Skeletal muscle cell (primary cell): ENCODE measurements at places on chromosomes 2 and 18.

GRCh38 chr2:139798391-139798790, 1018.2 kb upstream of the NXPH2 start:
- DNase-seq: no peak

DNA sequence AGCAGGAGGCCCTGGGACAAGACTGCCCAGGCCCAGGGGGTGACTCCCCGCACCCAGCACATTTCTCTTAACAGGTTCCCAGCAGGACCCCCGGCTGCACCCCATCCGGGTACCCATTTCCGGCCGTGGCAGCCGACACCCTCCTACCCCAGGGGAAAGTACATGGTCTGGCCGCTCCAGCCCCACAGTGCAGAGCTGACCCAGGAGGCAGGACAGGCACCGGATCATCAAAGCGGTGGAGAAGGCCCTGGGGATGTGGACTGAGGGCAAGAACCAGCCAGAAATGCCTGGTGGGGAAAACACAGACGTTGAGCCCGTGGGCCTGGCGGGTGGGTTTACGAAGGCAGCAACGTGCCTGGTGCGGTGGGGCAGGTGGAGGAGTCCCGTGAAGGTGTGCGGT, 79.5 kb upstream of the GPC1 start:
- DNase-seq: no peak

DNA sequence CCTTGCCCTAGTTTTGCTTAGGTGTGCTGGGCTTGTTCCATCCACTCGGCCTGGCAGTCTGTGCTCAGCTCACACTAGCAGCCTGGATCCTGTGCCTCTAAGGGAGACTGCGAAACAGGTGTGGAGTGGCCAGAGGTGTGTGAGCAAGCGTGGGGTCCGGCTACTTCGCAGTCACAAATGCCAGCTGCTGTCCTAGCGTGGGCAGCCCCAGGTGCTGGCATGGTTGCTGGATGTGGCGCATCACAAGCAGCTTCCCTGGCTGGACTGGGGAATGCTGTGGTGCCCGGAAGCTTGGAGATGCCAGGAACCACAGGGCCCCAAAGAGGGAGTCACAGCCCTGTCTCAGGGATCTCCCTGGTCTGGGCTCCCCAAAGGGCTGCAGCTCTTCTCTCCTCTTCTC, 119.0 kb upstream of the TMEFF2 start:
- no peak for DNase-seq

DNA sequence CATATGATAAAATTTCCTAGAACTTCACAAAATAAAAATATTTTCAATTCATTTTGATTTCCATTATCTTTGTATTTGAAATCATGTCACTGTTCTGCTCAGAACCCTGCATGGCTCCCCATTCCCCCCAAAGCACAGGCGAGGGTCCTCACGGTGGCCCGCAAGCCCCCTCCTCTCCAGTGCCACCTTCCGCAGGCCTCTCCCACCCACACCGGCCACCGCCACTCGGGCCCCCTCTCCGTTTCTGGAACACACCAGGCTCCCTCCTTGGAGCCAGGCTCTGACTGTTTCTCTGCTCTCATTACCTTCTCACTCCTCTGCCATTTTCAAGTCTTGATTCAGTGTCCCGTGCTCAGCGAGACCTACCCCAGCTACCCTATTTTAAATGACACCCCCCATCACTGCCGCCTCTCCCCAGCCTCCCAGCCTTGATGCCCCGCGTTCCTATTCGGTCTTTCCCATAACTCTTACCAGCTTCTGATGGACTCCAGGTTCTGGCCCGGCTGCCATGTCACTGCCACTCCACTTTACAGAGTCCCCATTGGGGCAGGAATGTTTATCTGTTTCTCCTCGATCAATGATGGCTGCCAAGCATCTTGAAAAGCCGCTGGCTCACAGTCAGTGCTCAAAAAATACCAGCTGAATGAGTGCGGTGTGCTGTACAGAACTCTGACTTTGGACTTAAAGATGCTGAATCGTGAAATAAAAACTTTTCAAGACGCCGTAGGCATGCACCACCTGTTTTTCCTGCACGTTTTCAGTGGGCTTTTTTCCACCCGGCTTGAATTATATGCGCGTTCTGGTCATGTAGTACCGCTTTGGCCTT, 201.0 kb downstream of the GBX2 start:
- DNase-seq: no peak

- DNase-seq: no peak
These were observed 335.2 kb downstream of the GBX2 start for GRCh38 chr2:235832941-235833340.

- no peak for DNase-seq
These were observed 130.7 kb upstream of the KLF7 start for GRCh38 chr2:207296265-207296948.

DNA sequence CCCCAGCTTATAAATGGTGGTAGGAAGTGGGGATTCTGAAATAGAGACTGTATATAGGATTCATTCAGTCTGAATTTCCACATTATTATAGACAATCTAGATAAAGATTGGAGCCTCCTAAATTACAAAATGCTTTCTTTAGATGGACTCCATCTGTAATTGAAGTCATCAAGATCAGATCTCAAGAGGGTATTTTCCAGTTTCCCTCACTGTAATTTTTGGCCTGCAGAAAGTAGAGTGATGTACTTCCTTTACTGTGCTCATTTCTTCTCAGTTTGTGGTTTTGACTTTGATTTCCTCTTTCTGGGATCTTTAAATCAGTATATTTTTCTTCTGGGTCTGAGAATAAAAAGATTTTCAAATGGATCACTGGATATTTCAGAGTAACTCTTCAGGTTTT, 7.2 kb downstream of the BABAM2 start:
- no peak for DNase-seq

- DNase-seq: no peak
These were observed 97.9 kb upstream of the CYRIA start for GRCh38 chr2:16763493-16763899.

DNA sequence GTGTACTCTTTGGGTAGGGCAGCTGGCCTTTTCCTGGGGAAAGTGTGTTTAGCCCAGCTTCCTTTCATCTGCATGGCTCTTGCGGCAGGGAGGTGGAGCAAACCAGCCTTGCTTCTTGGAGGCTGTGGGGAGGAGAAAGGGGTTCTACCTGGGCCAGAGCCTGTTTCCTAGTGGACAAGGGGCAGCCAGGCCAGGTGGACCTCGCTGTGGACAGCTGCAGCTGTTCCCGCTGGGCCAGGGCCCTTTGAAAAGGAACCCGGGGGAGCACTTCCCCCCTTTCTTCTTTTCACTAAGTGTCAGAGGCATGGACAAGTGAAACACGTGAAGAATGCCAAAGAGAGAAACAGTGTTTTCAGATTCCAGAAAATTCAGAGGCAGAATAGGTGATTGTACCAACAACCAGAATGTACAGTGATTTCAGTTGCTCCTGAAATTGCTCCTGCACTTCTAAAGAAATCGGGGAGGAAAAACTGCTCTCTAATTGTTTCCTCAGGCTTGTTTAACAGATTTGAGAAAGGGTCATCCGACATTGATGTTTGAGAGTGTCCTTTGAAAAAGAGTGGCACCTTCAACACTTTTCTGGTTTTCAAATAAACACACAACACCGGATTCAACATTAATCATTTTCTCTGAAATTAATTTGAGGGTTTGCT, 3.9 kb downstream of the GLI2 start:
- no peak for DNase-seq

- DNase-seq: no peak
These were observed 157.1 kb downstream of the ACTR3 start for GRCh38 chr2:114046866-114047435.

GRCh38 chr2:57796527-57796926, 250.1 kb upstream of the VRK2 start:
- no peak for DNase-seq

GRCh38 chr2:112648081-112648480, 2.3 kb downstream of the SLC20A1 start:
- DNase-seq: no peak

- no peak for DNase-seq
These were observed 14.4 kb downstream of the ARID5A start for GRCh38 chr2:96550787-96551604.

DNA sequence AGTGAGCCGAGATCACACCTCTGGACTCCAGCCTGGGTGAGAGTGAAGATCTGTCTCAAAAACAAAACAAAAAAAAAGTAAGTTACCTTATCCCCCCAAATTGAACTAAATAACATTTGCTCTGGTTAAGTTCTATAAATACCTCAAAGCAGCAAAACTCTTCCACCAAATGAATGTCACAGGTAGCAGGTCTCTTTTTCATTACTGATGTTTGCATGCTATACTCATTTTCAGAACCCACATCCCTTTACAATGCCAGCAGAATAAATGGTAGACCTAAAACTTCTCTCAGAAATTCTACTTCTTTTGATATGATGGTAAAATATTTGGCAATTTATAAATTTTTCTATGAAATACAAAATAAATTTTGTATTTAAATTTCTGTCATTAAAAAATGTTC, 22.3 kb downstream of the INO80D start:
- DNase-seq: no peak

- DNase-seq: no peak
These were observed 261.5 kb upstream of the DSEL start for GRCh38 chr18:67778016-67778415.

GRCh38 chr2:187549951-187550555, 4.2 kb downstream of the TFPI start:
- no peak for DNase-seq

DNA sequence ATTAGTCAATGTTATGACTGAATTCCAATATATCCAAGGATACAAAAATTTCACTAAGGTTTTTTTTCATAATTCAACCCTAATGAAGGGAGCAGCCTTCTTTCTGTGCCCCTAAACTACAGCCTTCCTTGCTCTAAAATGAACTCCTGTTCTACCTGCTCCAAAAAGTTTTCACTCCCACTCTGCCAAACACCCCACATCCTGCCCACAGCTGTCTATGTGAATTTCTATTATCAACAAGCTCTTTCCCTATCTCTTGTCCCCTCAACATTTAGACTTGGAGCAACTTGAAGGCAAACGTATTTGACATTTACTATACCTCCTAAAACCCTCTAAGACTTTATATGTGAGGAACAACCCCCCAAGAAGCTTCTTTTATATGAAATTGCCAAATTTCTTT, 2.5 kb downstream of the STAT4 start:
- no peak for DNase-seq

GRCh38 chr2:34353509-34354113, 754.5 kb upstream of the FAM98A start:
- DNase-seq: no peak

- no peak for DNase-seq
These were observed 49.7 kb upstream of the MAPRE2 start for GRCh38 chr18:34991561-34991960.

GRCh38 chr2:121746071-121746578, 9.3 kb upstream of the TSN start:
- no peak for DNase-seq

DNA sequence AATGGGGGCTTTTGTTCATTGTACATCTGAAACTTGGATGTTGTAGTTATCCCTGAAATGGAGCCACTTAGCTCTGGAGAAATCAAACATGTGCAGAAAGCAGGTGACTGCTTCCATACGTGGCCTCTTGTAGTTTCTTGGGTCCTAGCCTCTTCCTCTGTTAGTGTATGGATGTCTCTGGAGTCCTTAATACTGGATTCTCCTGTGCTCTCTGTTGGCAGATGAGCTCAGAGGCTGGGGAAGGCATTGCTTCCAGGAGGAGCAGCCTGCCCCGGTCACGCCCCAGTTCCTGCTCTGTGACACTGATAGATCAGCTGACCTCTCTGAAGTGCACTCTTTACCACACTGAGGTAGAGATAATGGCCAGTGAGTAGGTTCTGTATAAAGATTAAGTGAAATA, 176.2 kb downstream of the LDLRAD4 start:
- no peak for DNase-seq

DNA sequence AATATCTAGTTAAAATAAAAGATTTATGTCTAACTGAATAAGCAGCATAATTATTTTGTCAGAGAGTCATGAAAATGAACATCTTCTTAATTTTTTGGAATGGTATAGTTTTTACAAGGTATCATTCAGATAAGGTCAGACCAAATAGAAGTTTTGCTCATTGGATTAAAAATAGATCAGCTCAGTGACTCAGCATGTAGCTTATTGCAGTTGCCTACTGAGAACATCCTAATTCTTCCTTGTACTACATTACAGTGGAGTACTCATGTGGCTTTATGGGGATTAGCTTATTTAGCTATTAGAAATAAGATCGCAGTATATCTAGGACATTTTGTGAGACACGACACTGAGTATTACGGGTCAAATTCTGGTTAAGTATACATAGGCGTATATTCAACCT, 38.2 kb upstream of the PPM1B start:
- DNase-seq: no peak

- DNase-seq: peak; percentile 73
These were observed 169.9 kb upstream of the SLC39A10 start for GRCh38 chr2:195486987-195487644.

DNA sequence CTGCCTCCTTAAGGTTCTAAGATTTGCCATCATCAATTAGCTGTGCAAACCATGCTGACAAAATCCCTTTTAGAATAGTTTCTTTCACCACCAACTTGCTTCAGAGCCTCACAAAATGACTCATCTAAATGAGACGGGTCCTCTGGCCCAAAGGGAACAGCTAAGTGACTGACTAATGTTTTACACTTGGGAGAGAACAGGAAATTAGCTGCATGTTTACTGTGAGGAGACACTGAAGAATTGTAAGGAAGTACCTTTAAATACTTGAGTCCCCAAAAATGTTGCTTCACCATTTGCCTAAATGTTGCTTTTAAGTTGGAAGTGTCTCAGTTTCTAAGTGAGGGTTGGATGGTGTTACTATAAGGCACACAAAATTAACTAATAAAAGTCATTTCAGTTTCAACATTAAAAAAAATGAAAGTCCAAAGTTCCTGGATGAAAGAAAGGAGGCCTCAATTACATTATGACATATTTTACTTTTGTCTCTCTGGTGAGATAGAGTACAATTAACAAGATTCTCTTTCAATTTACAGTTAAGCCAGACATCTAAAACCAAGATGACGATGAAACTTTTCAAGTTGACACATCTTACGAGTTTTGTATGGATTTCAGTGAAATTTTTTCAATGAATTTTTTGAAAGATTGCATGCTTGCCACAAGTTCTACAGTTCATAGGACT, 229.1 kb upstream of the FN1 start:
- DNase-seq: peak; percentile 80

- DNase-seq: no peak
These were observed 96.4 kb downstream of the COLEC12 start for GRCh38 chr18:404061-404636.

GRCh38 chr2:41475959-41476358, 571.9 kb upstream of the PKDCC start:
- DNase-seq: no peak

- DNase-seq: no peak
These were observed 26.1 kb downstream of the GPC1 start for GRCh38 chr2:240461471-240462072.

GRCh38 chr2:76760367-76760704, 761.8 kb downstream of the LRRTM4 start:
- no peak for DNase-seq

DNA sequence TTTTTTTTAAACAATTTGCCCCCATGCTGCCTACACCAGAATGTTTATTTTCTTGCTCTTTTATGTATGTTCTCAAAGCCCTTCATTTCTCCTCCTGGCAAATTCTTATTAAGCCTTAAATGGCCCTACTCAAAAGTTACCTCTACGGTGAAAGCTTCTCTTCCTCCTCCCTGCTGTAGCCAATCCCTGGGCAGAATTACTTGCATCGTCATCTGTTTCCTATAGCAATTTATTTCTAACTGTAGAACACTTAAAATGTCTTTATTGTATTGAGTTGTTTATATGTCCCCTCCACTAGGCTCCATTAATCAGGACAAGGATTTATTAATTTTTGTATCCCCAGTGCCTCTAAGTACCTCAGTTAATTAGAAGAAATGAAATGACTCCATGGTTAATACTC, 2.5 kb upstream of the RAD51AP2 start:
- DNase-seq: no peak
